ENCODE measurements at places on chromosomes 7 and 10.

GRCh38 chr10:120455004-120455403, 2.0 kb upstream of the PLPP4 start:
- no peak for DNase-seq

DNA sequence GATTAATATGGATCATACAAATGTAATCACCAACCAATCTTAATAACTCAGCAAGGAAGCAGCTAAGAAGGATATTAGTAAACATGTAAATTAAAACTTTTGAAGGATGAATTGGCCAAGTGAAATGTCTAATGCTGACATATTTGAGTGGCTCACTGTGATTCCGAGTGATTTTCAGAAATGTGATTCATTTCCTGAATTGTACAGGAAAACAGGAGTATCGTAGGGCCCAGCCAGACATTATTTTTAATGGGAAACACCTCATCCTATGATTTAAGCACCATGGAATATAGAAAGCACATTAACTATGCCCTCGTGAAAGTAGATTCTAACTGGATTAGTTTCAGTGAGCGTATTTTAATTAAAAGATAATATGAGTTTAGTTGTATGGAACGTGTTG, 82.3 kb downstream of the LHFPL3 start:
- DNase-seq = no peak

DNA sequence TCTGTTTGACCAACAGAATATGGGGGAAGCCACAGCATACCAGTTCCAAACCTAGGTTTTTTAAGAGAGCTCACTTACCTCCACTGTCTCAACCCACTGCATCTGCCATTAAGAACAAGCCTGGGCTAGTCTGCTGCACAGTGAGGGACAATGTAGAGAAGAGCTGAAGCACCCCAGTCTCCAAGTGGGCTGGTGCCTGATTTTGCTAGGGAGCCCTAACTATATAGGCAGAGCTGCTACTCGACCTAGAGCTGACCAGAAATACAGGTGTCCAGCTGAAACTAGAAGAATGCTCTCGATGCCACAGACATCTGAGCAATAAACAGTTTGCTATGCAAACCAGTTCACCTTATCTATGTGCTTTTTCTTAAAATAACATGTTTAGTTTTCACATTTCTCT, 106.9 kb upstream of the BET1 start:
- no peak for DNase-seq

DNA sequence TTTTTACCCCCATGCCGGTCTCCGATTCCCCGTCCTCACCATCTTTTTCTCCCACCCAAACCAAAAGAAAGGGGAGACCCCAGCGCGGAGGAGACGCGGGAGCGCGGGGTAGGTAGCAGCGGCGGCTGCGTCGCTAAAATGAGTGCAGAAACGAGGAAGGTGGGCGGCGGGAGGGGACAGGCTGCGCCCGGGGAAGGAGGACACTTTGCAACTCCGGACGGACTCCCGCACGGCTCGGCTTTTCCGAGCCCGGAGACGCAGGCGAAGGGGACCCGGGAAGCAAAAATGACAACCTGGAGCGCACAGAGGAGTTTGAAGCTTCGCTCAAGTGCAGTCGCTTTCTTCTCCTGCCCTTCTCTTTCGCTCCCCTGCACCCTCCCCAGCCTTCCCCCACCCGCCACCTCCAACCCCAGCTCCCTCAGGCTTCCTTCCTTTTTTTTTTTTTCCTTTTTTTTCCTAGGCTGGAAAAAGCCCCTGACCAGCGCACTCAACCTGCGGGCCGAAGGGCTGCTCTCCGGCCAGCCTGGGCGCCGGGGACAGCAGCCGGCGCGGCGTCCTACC, 453 bp downstream of the SFMBT2 start:
- DNase-seq = peak; percentile 27

DNA sequence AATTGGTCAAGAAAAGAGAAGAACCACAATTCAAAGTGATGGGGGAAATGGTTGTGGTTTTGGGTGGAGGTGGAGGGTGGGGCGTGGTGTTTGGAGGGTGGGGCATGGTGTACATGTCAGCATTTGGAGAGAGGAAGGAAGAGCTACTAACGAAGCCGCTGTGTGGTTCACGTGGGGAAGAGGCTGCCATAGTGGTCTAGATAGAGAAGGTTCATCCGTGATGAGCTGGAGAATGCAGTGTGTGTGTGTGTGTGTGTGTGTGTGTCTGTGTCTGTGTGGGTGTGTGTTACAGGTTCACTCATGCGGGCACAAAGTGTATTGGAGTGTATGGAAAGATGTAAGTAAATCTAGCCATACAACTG, 6.1 kb upstream of the VCL start:
- peak; percentile 51 for DNase-seq

GRCh38 chr7:2517026-2517425, 2.5 kb upstream of the LFNG start:
- no peak for DNase-seq

- DNase-seq = no peak
These were observed 149.0 kb downstream of the ARHGAP21 start for GRCh38 chr10:24574578-24575155.

DNA sequence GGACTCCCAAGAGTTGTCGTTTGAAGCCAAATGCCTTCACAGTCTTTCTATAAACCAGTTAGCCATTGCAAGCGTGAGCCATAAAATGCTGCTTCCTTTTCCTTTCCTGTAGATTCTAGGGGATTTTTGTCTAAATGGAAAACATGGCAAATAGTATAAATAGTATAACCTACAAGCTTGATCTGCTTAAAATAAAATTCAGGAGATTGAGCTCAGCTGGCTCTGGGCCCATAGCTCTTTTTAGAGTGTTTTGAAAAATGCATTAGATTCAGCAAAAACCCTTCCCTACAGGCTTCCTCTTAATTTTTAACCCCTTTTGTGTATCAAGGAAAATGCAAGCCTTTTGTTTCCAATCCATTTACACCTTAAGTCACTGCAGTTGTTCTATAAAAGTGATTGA, 190.1 kb upstream of the GDF10 start:
- DNase-seq = no peak

GRCh38 chr7:11343136-11343535, 369.5 kb downstream of the PHF14 start:
- DNase-seq = no peak

DNA sequence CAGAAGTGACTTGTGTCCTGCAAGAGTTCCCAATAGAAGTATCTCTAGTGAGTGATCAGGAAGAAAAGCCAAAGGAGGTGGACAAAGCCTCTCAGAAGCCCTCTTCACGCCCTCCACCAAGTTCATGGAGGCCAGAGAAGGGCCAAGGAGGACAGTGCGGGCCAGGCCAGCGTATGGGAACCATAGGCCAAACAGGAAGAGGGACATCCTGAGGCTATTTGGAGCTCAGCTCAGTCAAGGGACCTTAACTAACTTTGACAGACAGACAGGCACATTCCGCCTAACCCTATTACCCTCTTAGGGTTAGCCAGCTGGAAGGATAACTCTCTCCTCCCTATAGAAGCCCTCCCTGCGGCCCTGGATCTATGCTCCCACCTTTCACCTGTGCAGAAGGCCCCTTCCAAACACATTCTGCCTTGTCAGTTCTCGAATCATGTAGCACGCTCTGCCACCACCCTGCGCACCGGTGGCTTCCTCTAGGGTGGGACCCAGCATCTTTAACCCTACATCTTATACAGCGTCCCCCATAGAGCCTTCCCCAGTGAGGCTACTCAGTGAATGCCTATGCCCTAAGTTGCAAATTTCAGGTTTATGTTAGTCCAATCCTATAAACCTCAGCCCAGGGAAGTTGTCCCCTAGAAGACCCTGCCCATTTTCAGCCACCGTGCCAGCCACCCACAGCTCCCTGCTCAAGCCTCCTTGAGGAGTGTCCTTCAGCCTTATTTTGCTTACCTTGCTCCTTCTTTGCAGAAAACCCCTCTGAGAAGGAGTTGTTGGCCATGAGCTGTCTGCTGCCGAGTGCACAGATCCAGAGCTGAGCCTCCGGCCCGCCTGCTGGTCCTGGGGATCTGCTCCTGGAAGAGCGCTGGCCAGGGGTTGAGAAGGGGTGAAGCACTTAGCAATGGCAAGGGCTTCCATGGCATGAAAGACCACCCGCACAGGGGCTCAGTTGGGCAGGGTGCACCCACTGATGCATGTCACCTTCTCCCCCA, 36.9 kb downstream of the FRMPD2 start:
- no peak for DNase-seq

GRCh38 chr10:95303535-95303934, 12.7 kb upstream of the PDLIM1 start:
- no peak for DNase-seq

DNA sequence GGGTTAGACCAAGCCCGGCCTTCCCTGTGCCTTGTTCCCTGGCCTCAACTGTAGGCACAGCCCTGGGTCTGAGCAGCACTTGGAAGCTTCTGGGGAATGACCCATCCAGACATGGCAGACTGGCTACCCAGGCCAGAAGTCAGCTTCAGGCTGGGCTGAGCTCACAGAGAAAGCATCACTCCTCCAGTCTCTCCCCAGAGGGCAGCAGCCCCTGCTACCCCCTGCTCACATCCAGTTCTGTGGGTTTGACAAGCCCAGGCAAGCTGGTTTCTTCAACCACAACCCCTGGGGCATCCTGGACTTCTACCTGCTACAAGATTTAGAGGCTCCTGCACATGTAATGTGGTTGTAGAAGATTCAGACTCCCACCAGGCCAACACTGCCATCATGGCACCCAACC, 9.0 kb downstream of the C10orf71 start:
- DNase-seq = no peak

DNA sequence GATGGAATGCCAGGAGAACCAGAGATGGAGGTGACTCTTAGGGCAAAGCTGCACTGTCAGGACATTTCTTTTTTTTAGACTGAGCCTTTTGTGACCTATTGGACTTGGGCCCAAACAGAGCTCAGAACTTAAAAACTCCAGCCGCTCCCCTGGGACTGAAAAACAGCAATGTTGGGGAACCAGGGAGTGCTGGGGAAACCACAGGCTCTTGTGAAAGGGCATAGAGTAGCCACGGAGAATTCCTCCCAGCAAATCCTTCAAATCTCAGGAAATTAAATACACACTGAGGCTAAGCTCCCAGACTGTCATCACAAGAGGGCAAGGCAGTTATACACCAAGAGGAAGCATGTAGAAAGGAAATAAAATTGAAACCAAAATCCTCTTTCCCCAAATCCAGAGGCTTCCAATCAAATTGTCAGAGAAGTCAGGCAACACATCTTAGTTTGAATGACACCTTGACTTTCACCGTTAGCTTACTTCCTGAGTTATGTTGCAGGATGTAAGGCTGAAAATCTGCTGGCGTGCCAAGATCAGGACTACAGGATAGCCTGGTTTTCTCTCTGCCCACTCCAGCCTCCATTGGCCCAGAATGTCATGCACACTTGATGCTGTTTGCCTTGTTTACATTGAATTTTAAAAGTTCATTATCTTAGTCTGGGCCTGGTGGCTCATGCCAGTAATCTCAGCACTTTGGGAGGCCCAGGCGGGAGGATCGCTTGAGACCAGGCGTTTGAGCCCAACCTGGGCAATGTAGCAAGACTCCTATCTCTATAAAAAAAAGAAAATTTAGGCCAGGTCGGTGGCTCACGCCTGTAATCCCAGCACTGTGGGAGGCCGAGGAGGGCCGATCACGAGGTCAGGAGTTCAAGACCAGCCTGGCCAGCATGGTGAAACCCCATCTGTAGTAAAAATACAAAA, 2.6 kb upstream of the RFC2 start:
- no peak for DNase-seq

DNA sequence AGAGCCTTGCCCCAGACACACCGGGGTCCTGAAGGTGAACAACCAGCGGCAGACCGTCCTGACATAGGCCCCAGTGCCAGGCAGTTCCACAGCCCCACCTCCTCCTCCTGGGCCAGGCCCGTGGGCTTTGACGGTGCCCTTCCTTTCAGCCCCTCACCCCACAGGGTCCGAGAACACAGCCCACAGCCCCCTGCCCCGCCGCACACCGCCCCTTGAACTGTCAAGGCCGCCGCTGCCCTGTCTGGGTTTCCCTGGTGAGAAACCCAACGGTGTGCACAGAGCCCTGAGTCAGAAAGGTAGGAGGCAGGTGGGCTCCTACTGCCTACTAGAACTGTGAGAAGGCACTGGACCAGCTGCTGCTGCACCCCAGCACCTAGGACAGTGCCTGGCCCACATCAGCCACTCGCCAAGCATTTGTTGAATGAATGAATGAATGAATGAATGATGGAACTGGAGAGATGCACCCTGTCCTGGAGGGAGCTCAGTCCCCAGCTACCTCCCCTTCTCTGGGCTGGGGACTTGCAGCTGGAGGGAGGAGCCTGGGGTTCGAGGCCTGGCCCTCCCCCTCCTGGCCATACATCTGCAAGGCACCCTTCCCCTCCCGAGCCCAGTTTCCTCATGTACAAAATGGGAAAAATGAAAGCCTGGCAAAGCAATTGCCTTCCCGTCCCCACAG, 117.9 kb downstream of the SLIT1 start:
- no peak for DNase-seq

DNA sequence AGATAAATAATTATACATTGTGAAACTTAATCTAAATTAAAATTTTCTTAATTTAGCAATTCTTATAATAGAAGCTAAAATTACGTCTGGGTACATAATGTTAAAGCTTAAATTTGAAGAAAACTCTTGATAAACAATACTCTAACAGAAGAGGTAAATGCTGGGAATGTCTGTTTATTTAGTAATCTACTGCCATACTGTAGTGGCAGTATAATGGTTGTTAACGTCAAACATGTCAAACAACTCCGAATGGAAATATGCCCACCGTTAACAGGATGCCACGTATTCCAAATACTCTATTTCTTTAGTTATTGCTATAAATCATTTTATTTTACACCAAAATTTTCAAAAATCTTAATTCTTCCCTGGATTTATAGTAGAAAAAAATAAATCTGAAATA, 40.0 kb upstream of the PTPN12 start:
- DNase-seq = no peak

- no peak for DNase-seq
These were observed 125.7 kb downstream of the BICC1 start for GRCh38 chr10:58638388-58638787.

- no peak for DNase-seq
These were observed 69.4 kb downstream of the PTPRE start for GRCh38 chr10:127976286-127976685.

DNA sequence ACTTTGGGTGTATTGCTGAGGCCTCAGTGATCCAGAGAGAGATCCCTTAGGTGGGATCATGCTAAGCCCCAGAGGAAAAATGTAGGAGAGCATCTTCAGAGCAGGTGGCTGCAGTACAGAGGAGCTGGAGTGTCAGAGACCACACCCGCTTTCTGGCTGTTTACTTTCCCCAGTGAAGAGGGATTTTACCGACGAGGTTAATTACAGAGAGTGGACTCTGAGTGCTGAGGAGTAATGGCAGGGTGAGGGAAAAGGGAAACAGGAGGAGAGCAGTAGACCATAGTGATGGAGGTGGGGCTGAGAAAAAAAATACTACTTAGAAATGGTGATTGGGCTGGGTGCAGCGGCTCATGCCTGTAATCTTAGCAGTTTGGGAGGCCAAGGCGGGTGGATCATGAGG, 43.3 kb upstream of the HBP1 start:
- no peak for DNase-seq

- no peak for DNase-seq
These were observed 74.3 kb downstream of the SAMD9 start for GRCh38 chr7:93043385-93043985.

- no peak for DNase-seq
These were observed 906.2 kb downstream of the LRMDA start for GRCh38 chr10:76337641-76338040.

- no peak for DNase-seq
These were observed 23.9 kb downstream of the FAM171A1 start for GRCh38 chr10:15347150-15347549.
